ENCODE measurements at places on chromosomes 7 and 10.

- no peak for DNase-seq
These were observed 84.0 kb upstream of the MYO3A start for GRCh38 chr10:25849988-25850387.

DNA sequence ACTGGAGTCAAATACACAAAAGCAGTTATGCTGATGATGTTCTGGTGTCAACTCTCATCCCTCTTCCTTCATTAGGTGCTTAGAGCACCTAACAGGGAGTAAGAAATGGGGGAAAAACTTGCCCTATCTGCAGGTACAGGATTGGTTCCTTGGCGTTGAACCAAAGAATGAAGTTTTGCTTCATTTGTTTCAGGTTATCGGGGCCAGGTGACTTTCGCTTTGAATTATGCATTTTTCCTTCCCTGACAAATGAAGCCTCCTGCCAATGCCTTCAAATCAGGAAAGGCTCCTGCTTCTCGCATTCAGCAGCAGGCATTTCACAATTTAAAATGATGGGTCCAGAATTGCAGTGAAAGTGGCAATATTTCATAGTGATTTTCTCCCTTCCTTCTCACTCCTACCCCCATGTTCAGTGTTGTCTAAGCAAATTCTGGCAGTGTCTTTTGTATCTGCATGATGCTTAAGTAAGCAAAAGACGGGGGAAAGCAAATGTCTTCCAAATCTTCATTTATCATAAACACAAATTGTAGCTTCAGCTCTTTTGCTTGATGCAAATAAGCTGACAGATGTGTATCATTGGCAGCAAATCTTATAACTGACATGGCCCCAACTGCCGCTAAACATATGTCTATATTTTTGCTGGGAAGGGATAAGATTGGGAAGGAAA, 29.4 kb downstream of the DNAJB9 start:
- no peak for DNase-seq

DNA sequence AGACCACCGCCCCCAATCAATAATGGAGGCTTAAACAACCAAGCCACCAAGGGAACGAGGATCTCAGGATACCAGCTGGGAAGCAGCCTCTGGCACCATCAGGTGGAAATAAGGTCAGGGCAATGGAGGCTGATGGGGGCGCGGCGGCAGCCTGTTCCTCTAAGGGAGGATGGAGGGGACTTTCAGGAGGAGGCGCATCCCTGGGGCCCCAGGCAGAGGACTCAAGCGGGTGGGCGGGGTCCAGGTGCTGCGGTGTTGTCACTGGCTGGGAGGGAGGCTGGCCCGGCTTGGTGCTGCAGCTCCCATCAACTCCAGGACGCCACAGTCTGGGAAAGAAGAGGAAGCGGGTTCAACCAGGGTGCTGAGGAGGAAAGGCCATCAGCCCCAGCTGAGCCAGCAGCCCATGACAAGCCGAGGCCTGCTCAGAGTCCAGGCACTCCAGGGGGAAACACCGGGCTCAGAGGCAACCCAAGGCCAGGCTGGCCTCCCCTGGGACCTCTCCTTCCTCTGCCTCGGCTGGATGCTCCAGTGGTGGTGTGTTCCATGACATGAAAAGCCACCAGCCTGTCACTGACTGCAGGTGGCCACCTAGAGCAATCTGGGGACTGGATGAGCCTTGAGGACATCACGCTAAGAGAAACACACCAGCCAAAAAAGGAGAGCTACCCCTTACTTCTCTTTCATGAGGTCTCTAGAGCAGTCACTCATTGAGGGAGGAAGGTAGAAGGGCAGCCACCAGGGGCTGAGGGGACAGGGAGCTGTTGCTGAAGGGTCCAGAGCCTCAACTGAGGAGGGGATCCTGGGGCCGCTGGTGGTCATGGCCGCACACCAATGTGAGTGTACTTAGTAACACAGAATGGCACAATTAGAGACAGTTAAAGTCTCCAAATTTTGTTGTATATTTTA, 4.6 kb downstream of the GIGYF1 start:
- no peak for DNase-seq

GRCh38 chr10:10499839-10500238, 517.8 kb upstream of the CELF2 start:
- peak; percentile 75 for DNase-seq

DNA sequence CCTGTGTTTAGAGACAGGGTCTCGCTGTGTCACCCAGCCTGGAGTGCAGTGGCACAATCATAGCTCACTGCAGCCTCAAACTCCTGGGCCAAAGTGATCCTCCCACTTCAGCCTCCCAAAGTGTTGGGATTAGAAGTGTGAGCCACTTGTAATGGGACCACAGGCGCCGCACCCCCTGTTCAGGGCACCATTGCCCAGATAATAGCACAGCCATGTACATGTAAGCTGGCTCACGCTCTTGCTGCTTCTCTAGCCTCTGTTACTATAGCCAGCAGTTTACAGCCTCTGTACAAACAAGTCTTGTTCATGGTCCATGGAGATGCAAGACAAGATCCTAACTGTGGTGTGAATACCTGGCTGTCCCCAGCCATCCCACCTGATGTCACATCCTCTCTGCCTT, 4.2 kb upstream of the MLXIPL start:
- DNase-seq = no peak

DNA sequence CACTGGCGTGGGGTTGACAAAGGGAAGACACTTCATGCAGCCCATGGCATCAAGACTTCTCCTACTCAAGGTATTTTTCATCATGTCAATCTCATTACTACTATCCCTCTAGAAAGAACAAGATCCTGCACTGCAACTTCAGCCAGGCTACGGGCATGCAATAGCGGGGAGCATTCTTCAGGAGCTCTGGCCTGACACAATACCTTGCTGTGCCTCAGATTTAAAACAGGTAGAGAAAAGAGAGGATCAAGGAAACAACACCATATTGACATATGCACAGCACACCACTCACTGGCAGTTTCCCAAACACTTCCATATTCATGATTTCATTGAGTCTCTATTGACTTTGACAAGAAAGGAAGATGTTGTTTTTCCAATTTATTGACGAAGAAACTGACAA, 51.5 kb downstream of the DOCK4 start:
- no peak for DNase-seq

Measured in fibroblast of skin of right quadriceps (primary cell).